NCI-H187 (cell line): ENCODE measurements at places on chromosomes 7 and 10.

DNA sequence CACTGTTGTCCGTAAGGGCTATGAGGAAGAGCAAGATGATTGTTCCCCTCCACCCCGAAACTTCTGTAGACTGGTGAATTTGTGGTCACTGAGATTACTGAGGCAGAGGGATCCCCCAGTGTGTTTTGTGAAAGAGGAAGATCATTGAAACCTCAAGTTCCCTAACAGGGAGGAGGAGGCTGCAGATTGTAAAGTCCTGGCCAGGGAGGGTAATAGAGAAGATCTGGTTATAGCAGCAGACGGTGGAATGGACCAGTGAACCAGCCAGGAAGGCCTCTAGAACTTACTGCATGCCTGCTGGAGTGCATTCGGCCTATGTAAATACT, 31.1 kb downstream of the LMTK2 start:
- DNase-seq: no peak

- no peak for DNase-seq
Observed at GRCh38 chr10:45453639-45454255, 79.7 kb downstream of the ALOX5 start.

GRCh38 chr10:84306751-84307384, 21.5 kb upstream of the CCSER2 start:
- no peak for DNase-seq

GRCh38 chr10:91050371-91051034, 129.6 kb upstream of the ANKRD1 start:
- DNase-seq: no peak

GRCh38 chr10:61990761-61991135, 89.2 kb downstream of the ARID5B start:
- no peak for DNase-seq

DNA sequence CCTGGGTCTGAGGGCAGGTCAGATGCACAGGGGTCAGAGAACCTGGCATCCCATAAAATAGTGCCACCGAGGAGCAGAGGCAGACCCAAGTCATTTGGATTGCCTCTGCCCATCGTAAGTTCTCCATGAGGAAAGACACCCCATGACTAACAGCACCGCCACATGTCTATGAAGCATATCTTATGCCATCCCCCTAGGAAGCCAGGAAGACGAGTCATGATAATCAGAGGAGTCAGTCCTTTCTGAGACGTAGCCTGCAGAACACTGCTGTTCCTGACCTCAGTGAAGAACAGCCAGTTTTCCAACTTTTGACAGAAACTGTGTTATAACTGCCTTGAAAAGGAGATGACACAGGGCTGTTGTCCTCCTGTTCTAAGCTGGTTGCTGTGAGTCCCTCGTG, 51.2 kb downstream of the INSYN2A start:
- no peak for DNase-seq

- no peak for DNase-seq
Observed at GRCh38 chr7:156049366-156049765, 237.1 kb upstream of the SHH start.

DNA sequence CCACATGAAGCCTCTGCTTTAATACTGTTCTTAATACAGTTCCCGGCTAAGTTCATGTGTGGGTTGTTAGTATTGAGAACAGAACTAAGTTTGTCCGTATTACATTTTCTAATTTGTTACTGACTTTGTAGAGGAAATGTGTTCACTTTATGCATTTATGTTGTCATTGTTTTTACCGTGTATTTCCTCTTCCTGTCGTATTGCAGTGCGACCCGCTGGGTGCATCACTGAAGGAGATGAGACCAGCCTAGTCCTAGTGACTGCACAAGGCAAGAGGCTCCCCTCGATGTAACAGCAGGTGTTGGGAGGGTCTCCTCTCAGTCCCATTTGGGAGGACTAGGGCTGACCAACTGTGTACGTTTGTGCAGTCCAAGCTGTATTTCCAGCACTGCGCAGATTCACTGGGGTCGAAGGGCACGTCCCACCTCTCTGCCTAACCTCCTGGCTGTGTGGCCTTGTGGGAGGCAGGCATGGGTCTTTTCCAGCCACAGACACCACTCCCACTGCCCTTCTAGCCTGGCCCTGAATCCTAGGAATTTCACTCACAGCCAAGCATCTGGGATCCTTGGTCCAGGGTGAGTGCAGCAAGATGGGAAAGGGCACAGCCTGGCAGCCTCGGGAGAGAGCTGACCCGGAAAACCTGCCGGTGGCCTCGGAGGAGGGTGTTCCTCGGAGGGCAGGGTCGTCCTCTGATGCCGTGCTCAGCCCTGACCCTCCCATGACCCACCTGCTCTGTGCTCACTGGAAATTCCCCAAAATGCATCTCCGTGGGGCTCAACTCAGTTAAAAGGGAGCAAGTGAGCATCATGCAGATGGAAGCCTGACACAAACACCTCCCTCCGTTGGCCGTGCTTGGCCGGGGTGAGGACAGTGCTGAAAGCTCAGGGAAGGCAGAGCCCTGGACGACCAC, 63.9 kb upstream of the FAM20C start:
- no peak for DNase-seq

DNA sequence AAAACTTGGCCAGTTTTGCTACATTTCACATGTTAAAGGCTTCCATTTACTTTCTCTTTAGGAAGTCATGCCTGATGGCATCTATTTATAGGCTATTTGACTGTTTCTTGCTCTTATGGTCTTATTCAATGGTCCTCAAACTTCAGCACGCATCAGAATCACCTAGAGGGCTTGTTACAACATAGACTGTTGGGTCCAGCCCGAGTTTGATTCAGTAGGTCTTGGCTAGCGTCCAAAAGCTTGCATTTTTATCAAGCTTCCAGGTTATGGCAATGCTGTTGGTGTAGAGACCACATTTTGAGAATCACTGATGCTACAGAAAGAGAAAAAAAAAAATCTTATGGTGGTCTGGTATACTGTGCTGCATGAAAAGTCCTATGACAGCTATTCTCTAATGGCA, 51.9 kb downstream of the MTPN start:
- no peak for DNase-seq

DNA sequence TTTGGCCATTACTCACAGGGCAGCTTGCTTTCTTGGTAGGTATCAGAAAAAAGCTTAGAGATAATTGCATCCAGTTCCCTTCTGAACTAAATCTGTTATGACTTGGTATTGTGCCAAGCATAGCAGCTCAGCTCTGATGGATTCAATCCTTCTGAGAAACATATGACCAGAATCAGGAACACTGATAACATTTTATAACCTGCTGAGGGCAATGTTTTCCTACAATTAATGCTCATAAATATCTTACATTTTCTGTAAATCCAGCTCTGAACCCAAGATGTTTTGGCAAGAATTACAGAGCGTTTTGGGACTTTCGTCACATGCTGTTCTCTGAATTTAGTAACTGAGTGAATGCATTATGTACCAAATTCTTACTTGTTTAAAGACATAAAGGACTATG, 167.8 kb downstream of the KIF20B start:
- no peak for DNase-seq

GRCh38 chr10:86840498-86840897, 84.1 kb downstream of the BMPR1A start:
- no peak for DNase-seq

DNA sequence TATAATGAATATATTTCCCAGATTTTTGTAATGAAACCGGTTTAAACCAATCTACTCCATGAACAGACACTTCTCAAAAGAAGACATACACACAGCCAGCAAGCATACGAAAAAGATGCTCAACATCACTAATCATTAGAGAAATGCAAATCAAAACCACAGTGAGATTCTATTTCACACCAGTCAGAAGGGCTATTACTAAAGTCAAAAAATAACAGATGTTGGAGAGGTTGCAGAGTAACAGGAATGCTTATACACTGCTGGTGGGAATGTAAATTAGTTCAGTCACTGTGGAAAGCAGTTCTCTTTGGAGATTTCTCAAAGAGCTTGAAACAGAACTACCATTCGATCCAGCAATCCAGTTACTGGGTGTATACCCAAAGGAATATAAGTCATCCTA, 240.7 kb downstream of the TSPAN12 start:
- DNase-seq: no peak
